ENCODE measurements at places on chromosomes 2 and 18. TPM values are rescaled to one million over a fixed set of nuclear protein-coding genes. Genes with fewer than 3 reads are reported as not detected.

The GAL3ST2 gene
- 0.43 TPM for total RNA-seq

The SCG2 gene
- not detected for total RNA-seq

DNA sequence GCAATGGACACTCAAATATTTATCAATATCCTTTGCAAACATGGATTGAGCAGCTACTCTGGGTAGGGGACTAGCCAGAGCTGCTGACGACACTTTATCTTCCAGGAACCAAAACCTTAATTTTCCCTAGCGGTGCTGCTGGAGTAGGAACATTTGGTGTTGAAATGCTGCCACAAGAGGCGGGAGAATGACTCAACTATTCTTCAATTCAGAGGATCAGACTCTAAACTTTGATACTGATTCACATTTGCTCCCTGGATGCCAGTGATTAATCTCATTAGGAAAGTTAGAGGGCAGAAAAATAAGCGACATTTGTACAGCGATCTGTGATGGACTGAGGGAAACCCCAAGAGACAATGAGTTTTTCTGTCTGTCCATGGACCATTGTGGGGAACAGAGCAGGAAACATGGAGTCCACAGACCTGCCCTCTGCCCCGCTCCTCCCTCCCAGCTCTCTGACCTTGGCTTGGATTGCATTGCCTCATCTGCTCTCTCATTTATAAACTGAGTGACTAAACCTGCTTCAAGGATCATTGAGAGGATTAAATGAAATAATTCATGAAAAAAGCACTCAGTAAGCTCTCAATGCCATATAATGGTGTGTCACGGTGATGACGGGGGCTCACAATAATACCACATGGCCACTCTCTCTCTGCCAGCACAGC is 12.6 kb upstream of the EPB41L3 start:
- no peak for DNase-seq

The IL36B gene
- not detected for total RNA-seq

DNA sequence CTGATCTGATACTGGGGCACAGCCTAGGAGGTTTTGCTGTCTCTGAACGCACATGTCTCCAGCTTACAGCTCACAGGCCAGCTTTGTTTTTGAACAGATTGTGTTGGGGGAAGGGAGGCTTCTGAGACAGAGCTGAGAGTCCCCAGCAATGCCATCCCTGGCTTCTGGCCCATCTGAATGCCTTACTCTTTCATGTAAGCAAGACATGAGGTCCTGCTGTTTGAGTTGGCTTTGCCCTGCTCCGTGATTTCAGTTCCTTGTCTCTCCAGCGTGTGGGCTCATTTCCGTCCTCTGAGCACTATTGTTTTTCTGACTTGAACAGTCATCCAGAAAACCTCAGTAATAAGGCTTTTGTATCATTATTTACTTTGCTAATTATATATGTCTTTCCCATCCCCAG is 194.9 kb upstream of the TNP1 start:
- DNase-seq: no peak

Measured in activated naive CD8-positive, alpha-beta T cell treated with anti-CD3 and anti-CD28 coated beads, Interleukin-2, amount 10 ng/mL, durations not matched to agents 7 days and 5 days (primary cell).